Vagina (tissue), 2 donors: ENCODE measurements at places on chromosomes 3 and 15. TPM values are rescaled to one million over a fixed set of nuclear protein-coding genes. Genes with fewer than 3 reads are reported as not detected.

- DNase-seq = no peak
These were observed 171.6 kb downstream of the SV2B start for GRCh38 chr15:91271565-91272153.

ROBO2 gene
- 11.0 TPM for total RNA-seq

DNA sequence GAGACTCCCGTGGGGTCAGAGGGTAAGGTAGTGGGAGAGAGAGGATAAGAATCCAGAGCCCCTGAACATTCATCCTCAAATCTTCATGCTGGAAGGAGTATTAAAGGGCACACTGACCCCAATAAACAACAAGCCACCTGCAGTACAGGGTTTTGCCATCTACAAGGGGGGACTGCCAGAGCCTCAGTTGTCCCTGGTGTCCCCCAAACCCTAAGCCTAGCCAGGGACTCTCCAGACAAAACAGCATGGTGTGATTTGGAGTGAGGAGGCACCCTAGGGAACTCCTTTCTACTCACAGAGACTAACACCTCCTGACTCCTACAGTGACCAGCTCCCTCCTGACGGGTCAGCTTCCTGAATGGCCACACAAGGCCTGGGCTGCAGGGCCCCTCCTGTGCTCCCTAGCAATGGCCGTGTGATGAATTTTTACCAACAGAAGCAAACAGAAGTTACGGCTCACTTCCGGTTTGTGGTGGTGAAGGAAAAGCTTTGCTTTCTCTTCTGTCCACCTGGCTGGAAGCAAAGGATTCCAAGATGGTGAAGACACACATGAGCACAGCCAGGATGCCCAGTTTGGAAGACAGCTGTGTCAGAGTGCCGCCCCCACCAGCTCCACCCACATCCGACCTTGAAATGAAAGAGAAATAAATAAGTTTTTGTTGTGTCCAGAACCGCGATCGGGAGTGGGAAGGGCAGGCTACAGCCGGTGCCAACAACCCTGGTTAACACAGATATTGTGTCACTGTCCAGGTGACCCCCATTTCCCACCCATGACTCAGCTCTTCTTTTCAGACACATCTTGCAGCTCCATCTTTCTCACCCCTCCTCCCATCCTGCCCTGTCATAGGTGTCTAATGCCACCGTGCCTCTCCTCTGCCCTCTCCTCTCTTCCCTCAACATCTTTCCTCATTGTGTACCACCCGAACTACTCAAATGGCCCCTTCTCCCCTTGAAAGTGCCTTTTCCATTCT is 69.6 kb upstream of the ATP13A3 start:
- no peak for DNase-seq

- no peak for DNase-seq
These were observed 241.7 kb upstream of the SUCLG2 start for GRCh38 chr3:67896130-67896529.

DNA sequence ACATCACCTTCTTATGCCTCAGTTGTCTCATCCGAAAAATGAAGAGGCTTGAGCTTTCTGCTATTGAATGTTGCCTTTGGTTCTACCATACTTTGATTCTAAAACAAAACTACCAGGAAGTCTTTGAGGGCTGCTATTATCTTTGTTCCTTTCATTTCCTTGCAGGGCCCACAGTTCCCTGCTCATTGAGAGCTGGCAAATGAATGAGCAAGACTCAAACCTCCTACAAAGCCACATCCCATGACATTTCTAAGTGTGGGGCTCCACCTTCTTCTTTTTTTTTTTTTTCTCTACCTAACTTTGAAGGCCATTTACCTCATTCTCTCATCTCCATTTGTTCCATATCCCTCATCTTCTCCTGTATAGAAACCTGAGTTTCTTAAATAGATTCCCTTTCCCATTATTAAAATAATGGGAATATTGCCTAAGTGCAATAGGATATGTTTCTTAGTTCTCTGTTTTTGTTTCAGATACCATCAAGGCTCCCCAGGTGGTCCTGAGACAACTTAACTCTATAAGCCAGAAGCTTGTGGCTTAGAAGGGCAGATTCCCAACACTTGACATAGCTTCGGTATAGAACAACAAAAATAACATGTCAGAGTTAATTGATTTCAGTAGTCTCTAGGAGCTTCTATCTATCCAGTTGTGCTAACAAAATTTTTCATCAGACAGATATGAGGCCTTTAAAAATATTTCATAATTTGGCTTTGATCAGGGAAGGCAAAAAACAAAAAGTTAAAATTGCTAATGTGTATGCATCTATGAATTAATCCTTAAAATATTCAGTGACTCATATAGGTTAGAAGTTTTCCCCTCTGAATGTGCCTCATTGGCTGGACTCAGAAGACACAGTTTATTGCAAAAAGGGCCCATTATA is 951.6 kb downstream of the TUSC7 start:
- no peak for DNase-seq

SEMA3F gene
- 78.1 TPM for total RNA-seq

DNA sequence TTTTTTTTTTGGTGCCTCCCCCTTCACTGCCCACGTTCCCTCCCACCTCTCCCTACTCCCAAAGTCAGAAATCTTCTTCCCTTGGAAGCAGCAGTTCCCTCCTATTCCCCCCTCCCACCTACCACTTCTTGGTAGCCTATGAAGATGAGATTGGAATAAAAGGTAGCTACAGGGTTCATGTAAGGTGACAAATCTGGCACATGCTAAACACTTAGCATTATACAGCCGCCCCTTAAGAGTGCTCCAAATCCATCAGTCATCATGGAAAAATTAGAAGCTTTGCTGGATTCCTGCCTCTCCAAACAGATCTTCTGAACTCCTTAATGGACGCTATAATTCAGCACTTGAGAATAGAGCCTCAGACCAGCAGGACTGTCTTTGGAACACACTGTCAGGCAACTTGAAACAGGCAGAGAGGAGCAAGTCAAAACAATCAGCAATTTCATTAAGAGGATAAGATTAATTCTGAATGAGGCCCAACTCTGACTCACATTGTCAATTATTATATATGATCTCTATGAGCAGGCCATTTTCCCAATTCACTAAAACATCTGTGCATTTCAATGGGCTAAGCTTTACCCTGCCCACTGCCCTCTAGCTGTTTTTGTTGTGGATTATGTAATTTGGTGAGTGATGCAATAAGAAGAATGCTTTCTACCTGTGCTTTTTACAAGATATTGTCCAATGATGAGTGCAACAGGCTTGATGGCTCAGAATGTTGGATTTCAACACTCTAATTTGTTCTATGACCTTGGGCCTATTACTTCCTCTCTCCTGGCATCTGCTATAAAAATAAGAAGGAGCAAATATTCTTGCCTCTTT is 34.6 kb upstream of the SPRED1 start:
- no peak for DNase-seq

DNA sequence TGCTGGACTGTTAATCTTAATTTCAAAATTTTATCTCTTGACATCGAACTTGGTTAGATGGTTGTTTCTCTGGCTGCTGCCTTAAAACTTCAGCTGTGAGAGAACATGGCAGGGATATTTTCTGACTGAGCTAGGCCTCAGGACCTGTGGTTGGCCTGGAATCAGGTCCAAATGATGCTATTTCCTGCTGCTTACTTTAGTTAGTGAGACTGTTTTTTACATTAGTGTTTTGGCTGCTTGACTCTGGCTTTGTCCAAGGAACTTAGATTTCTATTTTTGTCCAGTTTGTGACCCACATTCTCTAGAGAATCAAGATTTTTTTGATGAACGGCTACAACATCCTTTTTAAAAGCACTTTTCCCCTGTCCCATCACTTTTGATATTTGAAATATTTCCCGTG is 497.9 kb upstream of the SGO1 start:
- no peak for DNase-seq

RTP3 gene
- total RNA-seq = not detected

DNA sequence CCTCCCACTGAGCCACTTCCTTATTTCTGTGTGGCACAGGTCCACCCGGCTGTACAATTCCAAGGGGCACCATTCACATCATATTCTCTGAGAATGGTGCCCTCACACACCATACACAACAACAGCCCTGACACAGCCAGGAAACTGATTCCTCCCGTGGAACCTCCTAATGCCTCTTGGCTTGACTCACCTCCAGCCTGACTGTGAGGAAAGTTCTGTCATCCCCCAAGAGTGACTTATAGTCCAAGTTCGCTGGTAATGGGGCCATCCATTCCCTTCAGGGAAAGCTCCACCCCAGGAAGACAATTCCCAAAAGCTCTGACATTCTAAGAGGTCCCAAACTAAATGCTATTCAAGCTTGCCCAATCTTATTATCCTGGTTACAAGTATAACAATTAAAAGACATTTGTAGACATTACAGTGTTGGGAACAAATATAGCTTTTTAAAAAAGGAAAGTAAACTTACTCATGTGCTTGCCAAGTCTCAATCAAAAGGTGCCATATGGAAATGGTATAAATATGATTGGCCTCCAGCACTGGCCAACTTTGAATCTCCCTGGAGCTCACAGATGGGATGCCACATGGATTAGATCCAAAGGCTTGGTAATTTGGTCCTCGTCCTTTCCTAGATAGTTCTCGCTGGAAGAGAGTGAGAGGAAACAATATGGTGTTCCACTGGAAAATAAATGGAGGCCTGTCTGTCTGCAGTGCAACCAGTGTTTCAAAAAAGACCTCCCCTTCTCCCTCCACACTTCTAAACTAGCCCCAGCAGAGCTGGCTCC is 56.3 kb upstream of the PSMD6 start:
- no peak for DNase-seq

DNA sequence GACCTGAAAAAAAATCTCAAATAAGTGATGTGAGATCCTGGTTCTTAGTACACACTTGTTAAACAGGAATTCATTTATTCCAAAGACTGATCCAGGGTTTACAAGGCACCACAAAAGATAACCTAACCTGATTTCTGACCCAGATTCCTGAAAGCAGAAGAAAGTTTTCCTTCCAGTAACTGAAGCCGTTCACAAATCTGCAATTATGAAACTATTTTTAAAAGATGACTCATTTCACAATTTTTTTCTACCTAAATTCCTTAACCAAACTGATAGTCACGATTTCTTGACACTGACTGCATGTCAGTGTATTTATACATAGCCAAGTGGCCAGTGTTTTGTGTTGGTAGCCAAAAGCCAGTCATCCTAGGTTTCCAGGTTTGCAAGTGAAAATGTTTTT is 17.1 kb downstream of the SLC9A9 start:
- no peak for DNase-seq

CPNE4 gene
- total RNA-seq = 3.2 TPM

DNA sequence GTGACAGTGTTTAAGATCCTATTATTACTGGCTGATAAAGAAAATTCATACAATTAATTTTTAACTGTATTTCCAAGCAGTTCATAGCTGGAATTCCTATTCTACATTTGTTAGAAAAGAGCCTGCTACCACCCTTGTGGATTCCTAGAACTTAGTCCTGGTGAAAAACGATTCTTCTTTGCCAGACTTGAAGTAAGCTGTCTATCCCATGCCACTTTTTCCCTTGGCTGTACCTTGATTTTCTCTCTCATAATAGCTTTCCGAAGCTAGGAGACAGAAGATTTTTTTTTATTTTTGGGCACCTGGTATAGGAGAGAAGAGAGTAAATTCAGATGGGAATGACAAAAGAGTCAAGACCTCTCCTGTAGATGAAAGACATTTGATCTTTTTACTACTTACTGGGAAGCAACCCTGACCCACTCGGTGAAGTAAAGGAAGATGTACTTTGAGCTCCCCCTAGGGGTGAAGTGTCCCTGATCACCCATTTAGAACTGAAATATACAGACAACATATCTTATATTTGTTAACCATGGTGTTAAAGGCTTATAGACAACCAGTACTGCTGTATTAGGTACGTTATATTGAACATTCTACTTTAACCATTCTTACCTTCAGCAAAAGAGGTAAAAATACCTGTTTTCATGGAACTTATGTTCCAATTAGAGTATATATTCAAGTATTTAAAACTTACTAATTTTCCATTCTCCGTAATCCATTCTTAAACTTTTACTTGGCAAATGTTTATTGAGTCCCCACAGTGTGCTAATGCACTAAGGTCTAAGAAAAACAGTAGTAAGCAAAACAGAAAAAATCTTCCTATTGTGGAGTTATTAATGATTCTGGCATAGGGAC is 36.2 kb upstream of the C3orf38 start:
- DNase-seq = no peak

DNA sequence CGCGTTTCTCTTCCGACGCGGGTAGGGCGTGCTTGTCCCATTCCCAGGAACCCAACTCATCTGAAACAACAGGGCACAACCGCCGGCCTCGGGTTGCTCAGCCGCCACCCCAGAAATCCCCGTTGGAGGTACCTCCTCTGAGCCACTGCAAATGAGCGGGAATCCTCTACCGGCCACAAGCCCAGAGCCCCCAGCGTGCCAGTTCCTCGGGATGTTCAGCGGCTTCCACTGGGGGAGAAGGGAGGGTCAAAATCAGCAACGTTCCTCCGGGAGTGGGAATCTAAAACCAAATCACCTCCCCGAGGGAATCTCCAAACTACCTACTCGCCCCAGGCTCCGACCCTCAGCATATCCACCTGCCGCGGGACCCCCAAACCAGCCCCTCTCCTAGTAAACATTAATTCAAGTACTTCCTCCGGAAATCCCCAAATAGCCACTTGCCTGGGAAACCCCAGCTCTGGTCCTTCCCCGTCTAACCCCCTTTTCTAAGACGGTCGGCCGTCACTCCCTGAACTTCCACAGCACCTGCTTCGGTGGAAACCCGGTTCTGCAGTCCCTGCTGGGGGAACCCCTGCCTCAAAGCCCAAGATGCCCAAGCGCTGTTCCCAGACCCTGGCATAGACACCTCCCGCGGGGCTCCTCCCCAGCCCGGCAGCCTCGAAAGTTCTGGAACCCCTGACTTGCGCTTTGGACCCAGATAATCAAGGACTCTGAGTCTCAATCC is 887 bp downstream of the OXTR start:
- no peak for DNase-seq

SLC28A1 gene
- total RNA-seq = not detected

- no peak for DNase-seq
These were observed 10.9 kb downstream of the LRRFIP2 start for GRCh38 chr3:37163262-37164015.

DNA sequence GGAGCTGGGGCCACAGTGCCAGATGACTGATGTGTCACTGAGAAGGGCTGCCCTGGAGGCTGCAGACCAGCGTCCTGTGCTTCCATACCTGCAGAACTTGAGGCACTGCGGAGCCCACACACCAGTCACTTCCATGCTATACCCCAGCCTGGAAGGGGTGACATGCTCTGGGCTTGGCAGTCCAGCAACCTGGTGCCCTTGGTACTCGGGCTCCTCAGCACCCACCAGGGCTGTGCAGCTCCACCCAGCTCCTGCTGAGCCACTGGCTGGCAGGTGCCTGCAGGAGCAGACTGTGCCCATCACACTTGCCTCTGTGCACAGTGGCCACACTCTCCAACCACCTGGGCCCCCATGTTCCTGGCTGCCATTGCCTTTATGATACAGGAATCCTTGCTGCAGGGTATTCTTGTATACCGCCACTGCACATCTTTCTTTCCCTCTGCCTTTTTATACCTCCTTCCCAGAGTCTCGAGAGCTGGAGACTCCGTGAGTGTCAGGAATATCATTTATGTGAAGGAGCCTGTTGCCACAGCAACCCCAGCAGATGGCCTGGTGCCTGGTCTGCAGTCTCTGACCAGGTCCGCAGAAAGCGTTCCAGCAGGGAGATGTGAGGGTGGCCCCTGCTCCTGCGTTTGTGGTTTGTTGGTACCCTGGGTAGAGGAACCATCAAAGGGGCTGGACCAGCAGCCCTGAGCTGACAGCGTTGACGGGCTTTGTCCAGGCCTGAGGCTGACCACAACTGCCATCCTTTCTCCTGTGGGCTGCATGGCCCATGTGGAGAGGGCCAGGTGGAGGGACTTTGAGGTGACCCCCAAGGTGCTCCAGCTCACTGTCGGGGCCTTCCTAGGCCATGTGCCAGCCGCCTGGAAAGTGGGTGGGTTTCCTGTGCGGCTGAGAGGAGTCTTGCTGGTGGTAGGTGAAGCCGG is 93.4 kb upstream of the PLXNA1 start:
- no peak for DNase-seq
